ENCODE measurements at places on chromosomes 16 and 17.
A peak's percentile ranks its signal among the peaks of the same experiment; 100 is the strongest.

GRCh38 chr16:85170066-85170491, 57.8 kb upstream of the CIBAR2 start:
- no peak for DNase-seq

- peak; percentile 66 for DNase-seq
Observed at GRCh38 chr16:14486520-14487303, 143.3 kb downstream of the PARN start.

DNA sequence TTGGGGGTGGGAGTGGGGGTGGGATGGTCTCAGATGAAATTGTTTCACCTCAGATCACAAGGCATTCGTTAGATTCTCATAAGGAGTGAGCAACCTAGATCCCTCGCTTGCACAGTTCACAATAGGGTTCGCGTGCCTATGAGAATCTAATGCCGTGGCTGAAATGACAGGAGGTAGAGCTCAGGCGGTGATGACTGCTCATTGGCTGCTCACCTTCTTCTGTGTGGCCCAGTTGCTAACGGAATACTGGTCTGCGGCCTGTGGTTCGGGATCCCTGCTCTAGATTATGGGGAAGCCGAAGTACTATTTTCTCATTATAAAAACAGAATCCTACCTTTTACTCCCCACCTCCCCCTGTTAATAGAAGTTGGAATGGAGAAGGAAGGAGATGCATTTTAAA, 18.9 kb downstream of the CLTC start:
- DNase-seq = no peak

GRCh38 chr17:68437979-68438822, 19.1 kb downstream of the WIPI1 start:
- DNase-seq = no peak

GRCh38 chr17:41451154-41451728, 10.5 kb upstream of the KRT38 start:
- DNase-seq = no peak

DNA sequence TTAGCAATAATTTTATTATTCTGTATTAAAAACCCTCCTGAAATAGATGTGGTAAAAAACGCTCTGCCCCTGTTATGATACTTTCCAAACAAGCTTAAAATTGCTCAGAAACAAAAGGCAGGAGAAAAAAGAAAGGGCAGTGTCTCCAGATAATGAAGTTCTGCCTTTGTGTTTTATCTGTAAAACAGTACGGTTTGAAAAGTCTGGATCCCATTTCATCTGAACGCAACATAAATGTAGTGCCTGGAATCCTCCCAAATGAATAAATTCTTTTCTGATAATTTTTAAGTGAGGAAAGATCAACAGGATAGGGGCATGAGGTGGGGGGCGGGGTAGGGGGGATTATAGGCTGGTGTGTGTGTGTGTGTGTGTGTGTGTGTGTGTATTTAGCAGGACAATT, 87.5 kb upstream of the SOX9 start:
- DNase-seq = no peak

- no peak for DNase-seq
Observed at GRCh38 chr17:63555500-63556156, 5.4 kb downstream of the DCAF7 start.

GRCh38 chr17:37488607-37489196, 989 bp upstream of the DUSP14 start:
- DNase-seq = peak; percentile 77

GRCh38 chr16:30567991-30568638, 3.4 kb downstream of the ZNF688 start:
- no peak for DNase-seq

GRCh38 chr16:50316848-50317630, 50.7 kb downstream of the ADCY7 start:
- no peak for DNase-seq

DNA sequence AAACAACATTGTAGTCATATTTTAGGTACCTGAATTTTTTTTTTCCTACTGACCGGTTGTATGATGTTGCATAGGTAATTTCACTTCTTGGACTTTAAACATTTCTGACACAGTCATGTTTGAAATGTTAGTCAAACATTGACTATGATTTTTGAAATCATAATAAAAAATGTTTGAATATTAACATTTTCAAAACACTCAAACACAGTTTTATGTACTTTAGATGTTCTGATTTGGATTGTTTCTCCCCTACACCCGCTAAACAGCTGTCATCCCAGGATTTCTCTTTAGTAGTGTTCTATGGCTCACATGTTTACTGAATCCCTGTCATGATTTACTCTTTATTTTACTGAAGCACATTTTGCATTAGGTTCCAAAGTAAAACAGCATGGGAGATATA, 102.9 kb upstream of the NPEPPS start:
- DNase-seq = no peak

- DNase-seq = no peak
Observed at GRCh38 chr16:70680495-70681381, 5.1 kb downstream of the MTSS2 start.

- DNase-seq = no peak
Observed at GRCh38 chr17:4947411-4948165, 742 bp downstream of the PFN1 start.
